HFFc6 (cell line): ENCODE measurements at places on chromosomes 11 and 22.

- no peak for DNase-seq
Measured at GRCh38 chr11:71437399-71437798, 10.8 kb downstream of the DHCR7 start.

- no peak for DNase-seq
Measured at GRCh38 chr11:34480314-34480713, 33.3 kb downstream of the ELF5 start.

GRCh38 chr22:50703726-50704509 is 31.3 kb downstream of the SHANK3 start:
- no peak for DNase-seq

GRCh38 chr11:65130631-65131416 is 3.5 kb downstream of the SYVN1 start:
- DNase-seq = no peak

- no peak for DNase-seq
Measured at GRCh38 chr11:20075627-20076026, 84.6 kb downstream of the DBX1 start.

GRCh38 chr11:132058211-132058772 is 687.9 kb downstream of the NTM start:
- no peak for DNase-seq

- no peak for DNase-seq
Measured at GRCh38 chr11:131073167-131073566, 156.9 kb upstream of the SNX19 start.
